Posterior vena cava (tissue), 2 donors: ENCODE measurements at places on chromosomes 1 and 21. TPM values are rescaled to one million over a fixed set of nuclear protein-coding genes. Genes with fewer than 3 reads are reported as not detected.

DNA sequence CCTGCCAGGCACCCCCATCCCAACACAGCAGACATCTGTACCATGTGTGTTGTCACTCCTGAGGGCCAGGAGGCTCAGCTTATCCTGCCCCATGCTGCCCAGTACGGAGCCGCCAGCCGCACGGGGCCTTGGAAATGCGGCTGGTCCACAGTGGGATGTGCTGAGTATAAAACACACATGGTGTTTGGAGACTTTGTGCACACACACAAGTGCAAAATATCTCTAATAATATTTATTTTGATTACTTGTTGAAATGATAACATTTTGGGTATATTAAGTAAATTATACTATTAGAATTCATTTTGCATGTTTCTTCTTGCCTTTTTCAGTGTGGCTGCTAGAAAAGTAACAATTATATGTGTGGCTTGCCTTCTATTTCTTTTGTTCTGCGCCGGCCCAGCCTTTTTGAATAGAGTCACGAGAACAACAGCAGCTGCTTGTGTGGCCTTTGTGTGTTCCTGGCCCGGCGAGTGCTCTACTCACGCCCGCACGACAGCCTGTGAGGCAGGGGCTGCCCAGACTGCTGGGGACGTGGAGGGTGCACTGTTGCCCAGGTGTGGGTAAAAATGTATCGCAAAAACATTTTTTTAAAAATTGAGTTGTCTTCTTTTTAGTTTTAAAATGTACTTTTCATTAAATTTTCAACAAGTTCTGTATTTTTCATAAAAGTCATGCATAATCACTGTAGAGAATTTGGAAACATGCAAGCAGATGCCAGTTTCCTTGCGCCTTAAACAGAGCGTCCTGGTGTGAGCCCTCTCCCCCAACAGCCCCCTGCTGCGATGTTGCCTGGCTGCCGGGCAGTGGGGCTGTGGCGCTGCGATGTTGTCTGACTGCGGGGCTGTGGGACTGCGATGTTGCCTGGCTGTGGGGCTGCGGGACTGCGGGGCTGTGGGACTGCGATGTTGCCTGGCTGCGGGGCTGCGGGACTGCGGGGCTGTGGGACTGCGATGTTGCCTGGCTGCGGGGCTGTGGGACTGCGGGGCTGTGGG is 35.5 kb downstream of the COQ8A start:
- DNase-seq = no peak

GRCh38 chr1:216223486-216223885 is 199.8 kb downstream of the USH2A start:
- DNase-seq = no peak

DNA sequence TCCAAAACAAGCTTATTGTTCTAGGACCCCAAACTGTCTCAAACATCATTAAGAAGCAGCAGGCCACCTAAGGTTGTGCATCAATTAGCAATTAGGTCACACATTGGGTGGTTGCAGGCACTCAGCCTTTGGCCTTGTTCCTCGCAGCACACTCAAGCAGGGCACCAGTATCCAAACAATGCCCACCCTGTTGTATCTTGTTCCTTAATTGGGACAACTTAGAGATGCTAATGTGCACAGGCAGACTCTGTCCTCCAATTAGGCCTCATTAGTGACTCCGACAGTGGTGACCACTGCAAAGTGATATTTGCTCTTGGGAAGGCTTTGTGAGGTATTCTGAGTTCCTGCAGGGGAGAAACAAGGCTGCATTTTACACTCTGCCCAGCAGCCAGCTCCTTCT is 515.1 kb upstream of the PTBP2 start:
- DNase-seq = no peak

GRCh38 chr21:16309250-16309971 is 579.6 kb downstream of the USP25 start:
- DNase-seq = no peak

DNA sequence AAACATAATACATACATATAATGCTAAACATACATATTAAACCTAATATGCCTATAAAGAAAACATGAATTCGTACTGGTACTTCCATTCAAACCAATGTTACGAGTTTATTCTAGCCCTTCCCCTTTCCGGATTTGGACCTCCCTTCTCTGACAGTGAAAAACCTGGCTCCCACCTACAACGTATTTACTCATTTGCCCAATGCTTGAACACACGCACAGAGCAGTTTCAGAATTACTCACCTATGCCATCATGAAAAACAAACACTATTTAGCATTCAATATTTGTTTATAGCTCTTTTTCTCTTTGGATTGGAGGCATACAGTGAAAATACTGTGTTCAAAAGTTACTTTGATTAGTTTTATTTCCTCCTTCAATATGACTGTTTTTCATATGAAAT is 204.4 kb downstream of the LMX1A start:
- no peak for DNase-seq

- DNase-seq = no peak
These were observed 5.0 kb downstream of the SLC22A15 start for GRCh38 chr1:115980998-115981993.

- DNase-seq = no peak
These were observed 898 bp downstream of the MFSD2A start for GRCh38 chr1:39955547-39956539.

- no peak for DNase-seq
These were observed 284.9 kb downstream of the AJAP1 start for GRCh38 chr1:4939266-4939665.

GRCh38 chr1:228835456-228835855 is 100.2 kb downstream of the RHOU start:
- no peak for DNase-seq

DNA sequence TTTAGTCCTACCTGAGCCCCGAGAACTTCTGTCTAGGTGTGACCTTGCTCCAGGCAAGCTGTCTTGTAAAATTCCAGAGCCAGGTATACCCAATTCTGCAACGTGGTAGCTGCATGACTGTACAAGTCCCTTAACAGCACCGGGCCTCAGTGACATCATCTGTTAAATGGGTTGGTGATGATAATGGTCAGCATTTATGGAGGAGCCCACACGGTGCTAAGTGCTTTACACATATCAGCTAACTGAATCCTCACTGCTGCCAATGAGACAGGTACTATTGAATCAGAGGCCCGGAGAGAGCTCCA is 37.2 kb upstream of the PADI1 start:
- no peak for DNase-seq

Gene PCP4L1
- 4.6 TPM for total RNA-seq

Gene HMCN1
- 17.3 TPM for total RNA-seq

Gene VWA5B1
- not detected for total RNA-seq

Gene YRDC
- total RNA-seq = 12.0 TPM
